Uterus (tissue), 4 donors: ENCODE measurements at places on chromosomes 3 and 15.
A peak's percentile ranks its signal among the peaks of the same experiment; 100 is the strongest.

DNA sequence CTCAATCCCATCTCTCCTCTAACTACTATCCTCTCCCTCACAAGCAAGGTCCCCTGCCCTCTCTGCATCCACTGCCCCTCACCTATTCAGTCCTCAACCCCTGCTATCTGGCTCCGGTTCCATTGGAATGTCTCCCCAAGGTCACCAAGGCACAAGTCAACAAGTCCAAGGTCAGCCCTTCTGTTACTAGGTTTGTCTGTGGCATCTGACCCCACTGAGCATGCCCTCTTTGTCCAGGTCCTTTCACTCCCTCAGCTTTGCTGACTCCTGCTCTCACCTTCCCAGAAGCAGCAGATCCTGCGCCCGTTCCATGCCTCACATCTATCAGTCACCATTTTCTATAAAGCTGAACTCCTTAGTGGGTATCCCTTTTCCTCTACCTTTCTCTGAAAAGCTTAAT is 8.3 kb upstream of the SEMA7A start:
- DNase-seq = no peak

DNA sequence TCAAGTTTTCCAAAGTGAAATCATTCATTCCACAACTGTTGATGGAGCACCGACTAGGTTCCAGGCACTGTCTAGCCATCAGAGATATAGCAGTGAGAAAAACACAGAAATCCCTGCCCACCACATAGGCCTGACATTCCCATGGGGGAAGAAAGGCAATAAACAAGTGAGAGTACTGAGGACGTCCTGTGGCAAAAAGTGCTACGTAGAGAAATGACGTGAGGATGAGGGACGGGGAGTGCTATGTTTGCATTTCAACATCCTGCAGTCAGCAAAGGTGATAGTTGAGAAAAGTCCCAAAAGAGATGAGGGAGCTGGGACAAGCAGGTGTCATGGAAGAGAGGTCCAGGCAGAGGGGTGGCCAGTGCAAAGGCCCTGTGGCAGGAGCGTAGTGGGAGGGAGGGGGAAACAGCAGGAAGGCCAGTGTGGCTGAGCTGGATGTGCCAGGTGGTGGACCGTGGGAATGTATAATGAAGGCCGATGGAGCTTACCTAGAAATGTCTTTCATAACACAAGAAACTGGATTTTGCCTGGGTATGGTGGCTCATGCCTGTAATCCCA is 10.4 kb upstream of the FURIN start:
- no peak for DNase-seq

DNA sequence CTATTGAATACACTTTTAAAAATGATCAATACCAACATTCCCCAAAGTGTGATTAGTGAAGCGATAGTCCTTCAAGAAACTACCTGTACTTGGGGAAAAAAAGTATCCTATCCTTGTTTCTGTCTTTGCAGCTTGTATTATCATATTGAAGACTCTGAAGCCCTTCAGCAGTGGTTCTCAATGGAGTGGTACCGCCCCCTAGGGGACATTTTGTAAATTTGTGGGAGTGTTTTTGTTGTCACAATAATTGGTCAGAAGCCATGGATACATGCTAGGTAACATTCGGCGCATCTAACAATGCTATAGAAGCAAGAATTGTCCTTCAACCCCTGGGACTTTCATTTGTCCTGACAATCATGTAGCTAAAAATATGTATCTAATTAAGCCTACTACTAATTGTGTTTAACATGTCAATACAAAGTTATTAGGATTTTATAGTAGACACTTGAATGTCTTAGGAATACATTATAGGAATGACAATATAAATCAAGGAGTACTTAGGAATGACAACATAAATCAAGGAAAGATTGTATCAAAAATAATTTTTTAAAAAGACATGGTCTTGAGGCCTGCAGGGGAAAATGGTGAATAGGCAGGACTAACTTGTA is 53.7 kb downstream of the NMD3 start:
- no peak for DNase-seq

DNA sequence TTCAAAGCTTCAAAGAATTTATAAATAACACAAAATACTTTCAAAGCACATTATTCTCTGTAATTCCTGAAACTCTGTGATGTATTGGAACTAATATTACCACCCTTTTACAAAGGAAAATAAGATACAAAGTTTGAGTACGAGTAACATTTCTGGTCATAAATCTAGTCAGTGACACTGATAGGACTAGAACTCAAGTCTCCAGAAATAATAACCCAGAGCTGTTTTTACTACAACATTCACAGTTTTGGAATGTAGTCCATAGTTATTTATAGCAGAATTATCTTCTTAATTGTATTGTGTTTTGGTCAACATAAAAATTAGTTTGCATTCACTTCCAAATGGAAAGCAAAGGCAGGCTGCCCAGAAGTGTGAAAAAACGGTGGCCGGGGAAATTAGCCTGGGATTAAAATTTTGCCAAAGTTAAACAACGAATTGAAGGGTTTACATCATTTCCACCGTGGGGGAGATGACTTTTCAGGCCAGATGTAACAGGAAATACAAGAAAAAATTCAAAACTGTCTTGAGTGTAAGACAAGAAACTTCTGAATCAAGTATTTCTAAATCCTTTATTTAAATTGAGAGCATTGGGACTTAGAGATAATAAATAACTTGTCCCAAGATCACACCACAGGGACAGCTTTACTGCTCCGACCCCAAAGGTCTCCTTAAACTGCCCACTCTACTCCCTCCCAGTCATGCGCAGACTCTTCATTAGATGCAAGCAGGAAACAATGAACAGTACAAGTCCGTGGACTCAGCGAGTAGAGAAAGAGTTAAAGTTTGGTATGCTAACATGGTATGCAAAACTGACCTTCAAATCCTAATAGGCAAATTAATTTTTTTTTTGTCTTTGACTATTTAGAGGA is 74.3 kb upstream of the VGLL4 start:
- DNase-seq = peak; percentile 24

- no peak for DNase-seq
Measured at GRCh38 chr3:31859245-31859644, 121.8 kb downstream of the OSBPL10 start.

DNA sequence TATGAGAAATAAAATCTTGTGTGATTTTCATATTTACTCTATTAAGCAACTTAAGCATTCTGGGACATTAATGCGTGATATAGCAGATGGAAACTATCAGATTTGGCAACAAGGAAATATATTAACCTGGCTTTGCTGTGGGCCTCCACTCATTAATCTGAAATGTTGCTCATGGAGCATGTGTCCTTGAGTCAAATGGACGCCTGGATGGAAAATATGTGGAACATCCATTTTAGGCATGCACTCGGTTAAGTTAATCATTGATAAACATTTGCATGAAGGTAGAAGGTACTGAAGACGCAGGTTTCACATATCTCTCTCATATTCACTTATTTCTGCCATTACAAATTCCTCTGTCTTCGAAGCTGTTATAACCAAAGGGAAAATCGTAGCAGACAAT is 246.1 kb downstream of the NR2F2 start:
- DNase-seq = no peak

- DNase-seq = no peak
Measured at GRCh38 chr3:99817047-99817436, 620 bp upstream of the CMSS1 start.

- no peak for DNase-seq
Measured at GRCh38 chr3:177827511-177828207, 630.4 kb upstream of the TBL1XR1 start.

DNA sequence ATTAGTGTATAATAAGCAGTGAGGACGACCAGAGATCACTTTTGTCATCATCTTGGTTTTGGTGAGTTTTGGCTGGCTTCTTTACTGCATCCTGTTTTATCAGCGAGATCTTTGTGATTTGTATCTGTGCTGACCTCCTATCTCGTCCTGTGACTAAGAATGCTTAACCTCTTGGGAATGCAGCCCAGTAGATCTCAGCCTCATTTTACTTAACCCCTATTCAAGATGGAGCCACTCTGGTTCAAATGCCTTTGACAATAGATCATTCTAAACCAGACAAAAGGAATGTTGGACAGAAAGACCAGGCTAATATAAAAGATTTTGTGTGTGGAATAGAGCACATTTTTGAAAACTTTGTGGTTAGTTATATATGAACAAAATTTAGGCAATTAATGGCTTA is 618.5 kb upstream of the BCHE start:
- DNase-seq = no peak

DNA sequence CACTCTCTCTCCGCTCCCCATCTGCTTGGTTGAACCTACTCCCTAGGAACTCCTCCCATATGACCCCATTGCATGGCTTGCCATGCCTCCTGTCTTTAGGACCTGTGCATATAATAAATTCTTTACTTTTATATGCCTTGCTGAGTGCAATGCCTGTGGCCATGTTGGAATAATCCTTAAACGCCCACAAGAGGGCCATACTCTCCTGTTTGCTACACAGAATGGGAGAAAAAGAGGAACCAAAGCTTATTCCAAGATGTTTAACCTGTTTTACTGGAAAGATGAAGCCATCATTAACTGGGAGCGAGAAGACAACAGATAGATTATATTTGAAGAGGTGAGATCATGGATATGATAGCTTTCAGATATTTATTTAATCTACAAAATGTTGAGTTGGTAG is 1097.8 kb downstream of the NAALADL2 start:
- no peak for DNase-seq

DNA sequence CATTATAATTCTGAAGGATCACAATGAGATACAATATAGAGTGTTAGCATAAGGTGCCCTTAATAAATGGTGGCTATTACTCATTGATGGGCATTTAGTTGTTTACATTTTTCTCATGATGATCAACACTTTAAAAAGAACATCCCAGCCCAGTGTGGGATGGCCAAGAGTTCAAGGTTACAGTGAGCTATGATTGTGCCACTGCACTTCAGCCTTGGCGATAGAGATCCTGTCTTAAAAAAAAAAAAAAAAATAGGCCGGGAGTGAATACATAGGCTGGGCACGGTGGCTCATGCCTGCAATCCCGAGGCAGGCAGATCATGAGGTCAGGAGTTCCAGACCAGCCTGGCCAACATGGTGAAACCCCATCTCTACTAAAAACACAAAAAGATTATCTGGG is 1.6 kb upstream of the FXR1 start:
- no peak for DNase-seq

GRCh38 chr3:133292296-133292695 is 107.6 kb upstream of the BFSP2 start:
- no peak for DNase-seq

- no peak for DNase-seq
Measured at GRCh38 chr3:146801492-146801891, 196.3 kb upstream of the PLSCR5 start.

GRCh38 chr3:37435572-37435971 is 261.2 kb upstream of the LRRFIP2 start:
- DNase-seq = no peak

- DNase-seq = no peak
Measured at GRCh38 chr3:45571216-45571615, 23.3 kb upstream of the LIMD1 start.

GRCh38 chr3:39330824-39331223 is 1.3 kb downstream of the CCR8 start:
- DNase-seq = no peak

DNA sequence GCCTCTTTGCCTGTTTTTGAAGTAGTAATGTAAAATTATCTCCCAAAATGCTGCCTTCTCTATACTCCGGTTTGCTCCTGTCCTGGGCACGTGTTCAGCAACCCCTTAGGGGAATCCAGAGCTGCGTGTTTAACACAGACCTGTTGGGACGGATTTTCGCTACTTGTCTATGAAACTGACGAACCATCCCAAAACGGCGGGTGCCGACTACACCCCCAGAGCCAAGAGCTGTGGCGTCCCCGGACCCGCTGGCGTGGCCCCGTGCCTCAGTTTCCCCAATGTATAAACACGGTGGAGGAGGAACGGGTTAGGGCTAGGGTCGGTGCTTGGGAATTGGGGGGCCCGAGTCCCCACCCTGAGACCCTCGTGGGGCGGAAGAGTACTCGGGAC is 473 bp downstream of the FHIT start:
- peak; percentile 28 for DNase-seq

DNA sequence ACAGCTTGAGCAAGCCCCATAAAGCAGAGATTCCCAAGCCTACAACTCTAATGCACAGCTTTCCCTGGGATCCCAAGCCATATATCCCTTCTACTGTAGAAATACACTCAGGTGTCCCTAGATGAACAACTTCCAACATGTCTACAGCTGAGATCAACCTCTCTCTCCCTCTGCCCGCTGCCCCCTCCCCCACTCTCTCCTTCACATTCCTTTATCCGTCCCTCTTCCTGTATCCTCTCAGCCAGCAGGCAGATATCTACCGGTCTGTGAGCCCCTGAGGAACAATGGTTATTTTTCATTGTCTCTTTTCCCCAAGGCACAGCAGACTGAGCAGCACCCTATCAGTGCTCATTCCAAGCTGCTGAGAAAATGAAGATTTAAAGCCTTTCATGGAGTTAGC is 138.6 kb downstream of the SUCLG2 start:
- no peak for DNase-seq

DNA sequence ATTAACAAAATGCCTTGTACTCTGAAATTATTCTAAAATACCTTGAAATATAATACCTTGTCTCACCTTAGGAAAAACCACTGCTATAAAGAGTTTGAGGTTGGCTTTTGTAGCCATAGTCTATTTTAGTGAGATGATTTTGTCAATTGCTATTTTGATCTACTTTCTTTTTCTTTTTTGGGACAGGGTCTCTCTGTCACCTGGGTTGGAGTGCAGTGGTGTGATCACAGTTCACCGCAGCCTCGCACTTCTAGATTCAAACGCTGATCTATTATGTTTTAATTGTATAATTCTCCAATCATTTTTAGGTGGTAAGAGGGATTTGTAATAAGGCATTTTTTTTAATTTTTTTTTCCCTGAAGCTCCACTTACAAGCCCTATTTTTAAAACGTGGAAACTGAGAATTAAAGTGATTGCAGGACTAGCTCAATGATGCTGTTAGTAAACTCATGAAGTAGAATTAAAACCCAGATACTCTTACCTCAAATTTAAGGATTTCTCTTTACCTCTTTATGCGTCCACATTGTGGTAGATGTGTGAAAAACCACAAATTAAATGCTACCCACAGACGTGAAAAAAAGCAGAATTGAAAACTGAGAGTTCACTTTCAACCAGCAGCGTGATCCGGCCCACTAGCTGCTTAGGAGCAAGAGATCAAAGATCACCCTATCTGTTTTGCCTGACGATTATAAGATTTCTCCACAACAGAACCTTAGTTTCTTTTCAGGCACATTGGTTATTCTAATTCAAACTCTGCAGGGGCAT is 384.2 kb downstream of the CGGBP1 start:
- DNase-seq = no peak

GRCh38 chr3:108552267-108553159 is 36.7 kb downstream of the CIP2A start:
- no peak for DNase-seq

DNA sequence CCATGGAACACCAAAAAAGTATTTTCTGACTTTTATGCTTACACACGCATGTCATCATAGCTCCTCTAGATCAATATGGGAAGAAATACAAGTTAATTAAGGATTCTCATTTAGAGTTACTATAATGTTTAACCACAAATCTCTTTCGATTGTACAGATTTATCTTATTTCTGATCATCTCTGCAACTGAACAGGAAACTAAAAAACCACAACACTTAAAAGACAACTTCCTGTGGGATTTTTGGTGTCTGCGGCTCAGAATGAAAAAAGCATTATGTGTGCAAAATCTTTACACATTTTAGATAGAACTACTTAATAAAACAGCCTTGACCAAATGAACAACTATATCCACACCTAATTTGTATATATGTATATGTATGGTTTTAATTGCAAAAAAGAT is 3.0 kb upstream of the TJP1 start:
- no peak for DNase-seq

- DNase-seq = no peak
Measured at GRCh38 chr3:36648241-36649034, 115.9 kb downstream of the DCLK3 start.

GRCh38 chr15:83310521-83311456 is 26.3 kb upstream of the BNC1 start:
- no peak for DNase-seq
